Stimulated activated CD4-positive, alpha-beta T cell treated with anti-CD3 and anti-CD28 coated beads, Interleukin-12 subunit alpha, Interleukin-12 subunit beta, amount 100 ng/mL, for 4 hours (primary cell): ENCODE measurements at places on chromosomes 4 and X.

GRCh38 chrX:105820247-105820646, 2.1 kb upstream of the NRK start:
- no peak for DNase-seq

DNA sequence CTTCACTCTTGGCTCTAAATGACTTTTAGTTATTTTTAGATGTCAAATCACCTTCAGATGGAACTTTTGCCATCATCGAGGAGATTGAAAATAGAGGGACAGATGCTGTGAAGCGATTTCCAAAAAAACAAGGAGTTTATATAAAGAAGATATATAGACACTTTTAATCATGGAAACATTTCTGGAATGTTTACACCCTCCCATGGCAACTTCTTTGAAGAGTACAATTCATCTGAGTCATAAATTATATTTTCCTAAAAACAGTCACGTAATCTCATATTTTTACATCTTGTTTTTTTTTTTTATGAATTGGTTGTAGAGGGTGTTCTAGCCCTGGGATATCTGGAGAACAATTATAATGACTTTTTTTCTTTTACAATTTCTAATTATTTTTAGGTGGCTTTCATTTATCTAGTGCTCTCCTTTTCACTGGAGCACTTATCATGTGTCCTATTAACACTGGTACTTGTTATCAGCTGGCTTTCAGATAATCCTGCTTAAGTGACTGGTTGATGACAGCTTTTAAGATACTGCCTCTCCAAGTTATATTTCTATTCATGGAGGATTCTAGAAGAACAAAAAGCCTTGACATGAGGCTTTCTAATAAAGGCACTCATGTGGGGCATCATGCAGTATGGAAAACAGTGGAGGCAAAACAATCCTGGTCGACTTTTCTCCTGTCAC, 24.9 kb downstream of the PCDH7 start:
- DNase-seq = no peak

DNA sequence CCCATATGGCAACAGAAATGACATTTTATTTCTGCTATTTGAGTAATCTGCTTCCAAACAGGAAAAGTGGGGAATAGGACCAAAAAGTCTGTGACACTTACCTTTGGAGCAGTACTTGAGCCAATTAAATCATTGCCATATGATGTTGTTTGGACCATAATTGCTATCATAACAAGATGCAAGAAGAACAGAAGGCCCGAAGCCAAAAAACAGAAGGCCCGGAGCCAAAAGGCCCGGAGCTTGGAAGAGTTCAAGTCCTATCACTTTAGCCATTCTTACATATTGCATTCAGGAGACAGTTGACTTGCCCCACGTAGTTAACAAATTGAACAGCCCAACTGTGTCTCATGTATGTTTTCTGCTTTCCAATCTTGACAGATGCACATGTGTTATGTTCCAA, 285.6 kb downstream of the ARHGAP24 start:
- no peak for DNase-seq

- DNase-seq = no peak
Observed at GRCh38 chrX:38694394-38694793, 106.9 kb upstream of the MID1IP1 start.

DNA sequence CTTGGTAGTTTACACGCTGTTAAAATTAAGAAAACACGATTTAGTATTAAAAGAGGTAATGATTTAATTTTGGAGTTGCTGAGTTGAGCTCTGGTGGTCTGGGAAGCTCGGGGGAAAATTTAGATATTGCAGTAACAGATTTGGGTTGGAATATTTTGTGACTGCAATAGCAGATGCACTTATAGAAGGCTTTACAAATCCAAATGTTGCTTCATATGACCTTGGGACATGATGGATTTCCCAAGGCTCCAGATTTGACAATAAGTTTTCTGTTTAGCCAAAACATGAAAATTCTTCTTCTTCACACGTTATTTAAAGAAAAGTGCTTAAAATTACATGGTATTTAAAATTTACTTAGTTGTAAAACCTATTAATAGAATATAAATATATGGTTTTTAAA, 302.0 kb downstream of the SPRY1 start:
- DNase-seq = no peak

DNA sequence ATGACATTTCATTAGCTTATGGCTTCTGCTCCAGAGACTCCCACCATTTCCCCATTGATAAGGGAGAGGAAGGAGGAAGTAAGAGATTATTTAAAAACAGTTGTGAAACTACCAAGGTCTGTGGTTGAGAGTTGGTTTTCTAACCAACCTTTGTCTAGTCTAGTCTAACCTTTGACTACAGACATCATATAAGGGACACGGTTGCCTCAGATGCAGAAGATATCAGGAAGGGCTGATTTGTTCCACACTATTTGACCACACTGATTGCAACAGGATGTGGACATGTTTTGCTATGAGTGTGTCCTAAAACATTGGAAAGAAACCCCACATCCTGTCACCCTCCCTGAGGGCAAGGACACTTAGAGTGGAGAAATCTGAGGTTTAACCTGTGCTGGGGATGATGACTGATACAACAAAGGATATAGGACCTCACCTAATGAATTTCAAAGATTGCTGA, 53.0 kb downstream of the COQ2 start:
- no peak for DNase-seq

GRCh38 chr4:184401397-184402171, 72.8 kb downstream of the IRF2 start:
- no peak for DNase-seq

DNA sequence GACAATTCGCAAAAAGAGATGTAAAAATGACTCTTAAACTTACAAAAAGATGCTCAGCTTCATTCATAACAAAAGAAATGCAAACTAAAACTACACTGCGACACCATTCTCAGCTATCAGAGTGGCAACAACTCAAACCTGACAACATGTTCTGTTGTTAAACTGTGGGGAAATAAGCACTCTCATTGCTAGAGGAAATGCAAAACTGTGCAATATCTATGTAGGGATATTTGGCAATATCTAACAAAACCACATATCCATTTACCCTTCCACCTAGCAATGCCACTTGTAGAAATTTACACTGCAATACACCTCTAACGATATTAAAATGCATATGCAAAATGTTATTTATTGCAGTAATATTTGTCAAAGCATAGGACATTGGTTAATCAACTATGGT, 78.3 kb upstream of the EGFL6 start:
- no peak for DNase-seq

DNA sequence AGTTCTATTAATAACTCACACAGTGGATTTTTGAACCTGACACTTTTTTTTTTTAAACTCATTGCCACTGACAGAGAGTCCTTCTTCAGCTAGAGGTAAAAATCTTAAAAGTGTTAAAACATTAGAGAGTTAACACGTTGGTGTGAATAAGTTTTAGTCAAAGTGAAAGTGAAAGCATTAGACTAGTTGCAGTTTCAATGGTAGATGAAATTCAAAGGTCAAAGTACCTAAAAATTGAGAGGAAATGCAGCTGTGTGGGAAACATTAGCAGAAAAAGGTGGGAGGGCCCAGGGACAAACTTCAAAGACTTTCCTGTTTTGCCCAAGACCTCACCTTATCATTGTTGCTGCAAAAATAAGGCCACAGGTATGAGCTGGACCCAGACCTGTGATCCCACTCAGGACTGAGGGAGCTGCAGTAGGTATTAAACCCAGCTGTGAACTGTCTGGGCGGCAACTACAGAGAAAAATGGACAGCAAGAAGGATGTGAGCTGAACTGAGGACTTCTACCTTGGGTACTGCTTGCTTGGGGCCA, 17.6 kb upstream of the GABRA4 start:
- DNase-seq = no peak

DNA sequence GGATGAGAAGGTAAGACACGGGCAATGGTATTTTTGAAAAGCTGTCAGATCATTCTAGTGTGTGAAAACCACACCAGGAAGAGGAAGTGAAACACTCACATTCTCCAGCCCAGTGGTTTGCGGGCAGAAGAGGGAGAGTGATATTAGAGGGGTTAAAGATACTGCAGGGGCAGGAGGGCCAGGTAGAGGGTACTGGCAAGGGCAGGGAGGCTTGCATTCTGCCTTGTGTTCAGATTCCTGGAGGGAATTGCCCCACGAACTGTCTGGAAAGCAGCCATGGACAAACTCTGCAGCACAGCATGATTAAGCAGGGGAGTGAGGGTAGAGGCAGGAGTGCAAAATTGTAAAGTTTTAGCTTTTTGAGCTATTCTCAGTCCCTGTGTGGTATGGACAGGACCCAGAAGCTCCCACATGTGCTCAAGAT, 30.9 kb downstream of the NIPAL1 start:
- peak; percentile 56 for DNase-seq

- no peak for DNase-seq
Observed at GRCh38 chr4:165631208-165631894, 241.7 kb upstream of the TLL1 start.

- DNase-seq = peak; percentile 10
Observed at GRCh38 chrX:68894513-68895340, 65.9 kb downstream of the EFNB1 start.

GRCh38 chr4:36189511-36190226, 54.6 kb downstream of the ARAP2 start:
- no peak for DNase-seq

DNA sequence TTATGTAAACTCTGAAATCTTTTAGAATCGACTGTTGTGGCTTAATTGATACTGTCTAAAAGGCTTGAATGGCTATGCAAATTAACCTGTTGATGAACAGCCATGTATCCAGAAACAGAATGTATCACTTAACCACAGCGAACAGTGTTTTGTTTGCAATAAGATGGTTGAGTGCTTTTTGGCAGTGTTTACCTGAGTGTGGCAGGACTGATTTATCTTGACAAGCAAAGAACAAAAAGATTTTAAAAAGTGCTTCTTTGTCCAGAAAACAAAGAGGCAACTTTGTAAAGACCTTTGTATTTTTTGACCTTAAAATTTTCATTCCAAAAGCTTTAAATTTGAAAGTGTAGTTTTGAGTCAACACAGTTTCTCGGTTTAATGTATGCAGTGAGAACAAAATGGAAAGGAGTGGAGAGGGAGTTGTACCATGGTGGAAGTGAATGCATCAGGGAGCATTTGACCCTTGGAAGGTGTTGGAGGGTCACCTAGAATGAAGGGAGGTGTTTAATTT, 18.0 kb downstream of the ARHGAP10 start:
- DNase-seq = no peak

- DNase-seq = no peak
Observed at GRCh38 chr4:164508771-164509170, 245.2 kb upstream of the SMIM31 start.

GRCh38 chr4:70559924-70560323, 32.1 kb upstream of the AMBN start:
- DNase-seq = no peak

DNA sequence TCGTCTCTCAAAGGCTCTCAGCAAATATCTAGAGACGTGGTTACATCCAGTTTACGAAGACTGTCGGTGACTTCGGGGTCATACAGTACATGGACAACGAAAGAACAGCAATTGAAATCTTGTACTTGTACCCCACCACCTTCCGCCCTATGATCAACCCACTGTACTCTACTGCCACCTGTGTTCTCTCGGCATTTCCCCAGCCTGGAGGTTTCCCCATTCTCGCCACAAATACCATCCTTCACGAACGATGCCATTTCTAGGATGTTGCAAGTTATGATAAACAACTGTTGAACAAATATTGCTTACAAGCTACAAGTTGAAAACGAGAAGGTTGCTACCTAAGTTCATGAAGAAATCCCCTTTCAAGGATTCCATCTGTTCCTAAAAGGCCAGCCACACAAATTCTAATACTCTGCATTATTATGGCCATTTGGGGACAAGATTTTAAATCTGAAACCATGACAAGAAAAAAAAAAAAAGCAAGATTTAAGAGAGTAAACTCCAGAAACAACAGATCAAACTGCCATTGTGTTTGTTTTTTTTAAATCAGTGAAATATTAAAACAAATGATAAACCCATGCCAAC, 1.6 kb downstream of the APBB2 start:
- no peak for DNase-seq

DNA sequence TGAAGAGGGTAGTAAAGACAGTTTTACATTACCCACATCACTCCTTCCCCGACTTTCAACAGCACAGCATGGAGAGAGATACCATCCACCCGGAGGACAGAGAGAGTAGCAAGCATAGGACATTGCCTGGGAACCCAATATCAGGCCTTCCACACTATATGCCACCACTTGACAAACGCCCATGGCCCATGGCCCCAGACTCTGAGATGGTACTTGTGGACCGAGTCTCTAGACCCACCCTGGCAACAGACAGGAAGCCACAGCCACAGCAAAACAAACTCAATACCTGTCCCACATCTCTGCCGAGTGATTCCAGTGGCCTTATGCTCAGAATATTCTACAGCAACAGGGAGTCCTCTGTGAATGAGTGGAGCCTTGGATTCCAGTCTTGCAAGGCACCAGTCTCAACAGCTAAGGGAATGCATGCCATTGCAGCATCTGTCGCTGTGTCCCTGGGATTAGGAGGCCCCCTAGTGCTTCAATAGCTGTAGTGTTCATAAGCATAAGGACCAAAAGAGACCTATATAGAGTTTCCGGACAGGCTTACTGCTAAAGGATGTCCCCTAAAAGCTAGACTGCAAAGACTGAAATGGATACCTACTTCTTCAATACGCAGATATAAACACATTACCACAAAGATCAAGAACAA, 14.7 kb upstream of the CT55 start:
- peak; percentile 7 for DNase-seq

- no peak for DNase-seq
Observed at GRCh38 chr4:178941975-178942374, 1499.7 kb upstream of the AGA start.

DNA sequence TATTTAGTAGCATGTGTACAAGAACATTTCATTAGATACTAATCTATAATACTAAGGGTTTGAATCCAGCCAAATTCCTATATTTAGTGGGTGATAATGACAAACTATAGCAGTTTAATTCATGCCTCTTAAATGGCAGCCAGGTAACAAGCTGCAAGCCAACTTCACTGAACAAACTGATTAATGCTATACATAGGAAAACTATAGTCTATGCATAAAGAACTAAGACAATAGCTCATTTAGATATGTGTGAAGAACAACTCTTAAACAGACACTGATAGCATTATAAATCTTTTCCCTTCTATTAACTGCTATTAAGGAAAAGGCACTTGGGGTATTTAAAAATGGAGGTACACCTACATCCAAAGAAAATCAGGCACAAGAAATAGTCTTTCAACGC, 19.1 kb downstream of the ACSL1 start:
- DNase-seq = no peak

DNA sequence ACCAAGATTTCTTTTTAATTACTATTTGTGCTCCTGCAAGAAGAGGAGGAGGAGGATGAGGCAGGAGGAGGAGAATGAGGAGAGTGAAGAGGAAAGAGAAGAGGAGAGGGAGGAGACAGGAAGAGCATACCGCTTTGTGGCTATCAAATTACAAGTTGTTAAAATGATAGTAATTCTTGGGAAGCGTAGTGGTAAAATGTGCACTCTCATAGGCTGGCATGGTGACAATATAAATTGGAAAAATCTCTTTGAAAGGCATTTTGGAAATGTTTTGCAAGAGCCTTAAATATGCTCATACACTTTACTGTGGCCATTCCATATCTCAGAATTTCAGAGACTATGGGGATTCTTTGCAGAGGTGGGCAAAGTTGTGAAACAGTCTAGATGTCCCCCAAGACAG, 53.2 kb downstream of the MXRA5 start:
- no peak for DNase-seq
